ENCODE measurements at places on chromosomes 7 and 10.

- DNase-seq: peak; percentile 26
Observed at GRCh38 chr10:70480239-70480861, 1.8 kb downstream of the PALD1 start.

DNA sequence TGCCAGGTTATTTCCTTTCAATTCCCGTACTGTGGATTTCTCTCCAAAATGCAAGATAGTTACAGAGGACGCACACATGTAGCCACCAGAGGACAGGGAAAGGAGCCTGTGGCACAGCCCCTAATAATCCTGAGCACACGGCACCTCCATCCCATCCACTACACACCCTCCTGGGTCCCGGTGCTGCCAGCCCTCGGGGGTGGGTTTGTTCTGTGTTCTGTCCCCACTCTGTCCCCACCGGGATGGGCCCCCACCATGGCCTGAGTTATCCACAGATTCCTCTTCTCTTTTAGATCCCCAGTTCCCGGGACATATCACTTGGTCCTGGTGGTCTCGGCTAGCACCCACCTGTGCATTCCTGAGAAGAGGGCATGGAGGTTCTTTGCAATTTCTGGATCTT lies 196.9 kb upstream of the PPP2R2D start:
- DNase-seq: no peak

- DNase-seq: no peak
Observed at GRCh38 chr7:25399000-25399750, 170.9 kb upstream of the NPVF start.

DNA sequence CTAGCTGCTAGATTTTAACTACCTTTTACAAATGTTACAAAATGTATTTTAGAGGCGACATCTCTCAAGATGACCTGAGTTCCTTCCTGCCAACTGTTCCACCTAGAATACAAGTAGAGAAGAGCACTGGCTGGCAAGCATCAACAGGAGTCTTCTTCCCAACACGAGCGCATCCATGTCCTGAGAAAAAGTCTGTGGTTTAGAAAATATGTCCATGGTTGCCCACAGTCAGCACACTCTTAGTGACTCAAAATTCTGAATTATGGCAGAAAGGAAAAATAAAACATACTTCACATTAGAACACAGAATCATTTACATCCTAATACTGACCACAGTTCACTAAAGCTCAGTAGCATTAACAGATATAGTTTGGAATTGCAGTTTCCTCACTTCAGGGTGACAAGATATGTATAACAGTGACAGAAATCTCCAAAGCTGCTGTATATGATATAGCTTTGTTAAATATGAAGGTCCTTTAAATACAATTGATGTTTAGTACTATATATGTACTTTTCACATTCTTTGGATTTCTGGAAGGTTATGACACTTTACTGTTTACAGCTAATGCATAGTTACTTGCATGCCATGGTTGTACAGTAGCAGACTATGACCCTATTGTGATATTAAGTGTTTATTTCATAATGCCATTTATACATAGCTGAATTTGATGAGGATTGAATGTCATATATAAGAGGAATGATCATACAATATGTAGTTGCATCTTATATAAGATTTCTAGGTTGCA lies 327.1 kb downstream of the GFRA1 start:
- DNase-seq: no peak

DNA sequence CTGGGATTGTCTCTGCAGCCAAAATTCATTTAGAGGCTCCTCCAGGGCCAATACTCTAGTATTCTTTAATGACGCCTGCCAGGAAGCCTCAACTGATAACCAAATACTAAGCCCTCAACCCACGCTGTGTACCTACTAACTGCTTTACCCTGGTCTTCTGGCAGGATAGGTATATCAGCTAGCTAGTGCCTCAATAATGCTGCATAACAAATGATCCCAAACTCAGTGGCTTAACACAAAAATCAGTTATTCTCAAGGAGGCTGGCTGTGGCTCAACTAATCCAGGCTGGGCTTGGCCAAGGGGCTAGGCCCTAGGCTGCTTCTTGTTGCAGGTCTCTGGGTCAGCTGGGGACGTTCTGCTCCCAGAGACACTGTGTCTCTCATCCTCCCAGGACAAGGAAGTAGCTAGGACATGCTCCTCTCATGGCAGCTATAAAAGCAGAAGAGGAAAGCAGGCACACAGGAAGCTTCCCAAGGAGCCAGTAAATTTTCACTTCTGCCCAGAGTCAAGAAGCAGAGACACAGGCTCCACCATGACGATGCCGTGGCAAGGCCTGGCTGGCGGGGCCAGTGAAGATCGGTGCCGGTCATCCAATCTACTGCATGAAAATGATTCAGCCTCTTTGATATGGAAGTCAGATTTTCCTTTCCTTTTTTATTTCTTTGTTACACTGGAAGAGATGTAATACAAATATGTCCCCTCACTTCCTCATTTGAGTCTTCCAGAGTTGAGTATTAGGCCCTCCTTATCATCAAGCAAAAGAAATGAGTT lies 28.6 kb upstream of the COL13A1 start:
- no peak for DNase-seq

- no peak for DNase-seq
Observed at GRCh38 chr10:7786430-7786829, 1.4 kb downstream of the KIN start.

GRCh38 chr7:142506601-142507000 lies 242.7 kb upstream of the PRSS1 start:
- no peak for DNase-seq

- DNase-seq: no peak
Observed at GRCh38 chr7:15607529-15608210, 45.9 kb upstream of the AGMO start.

DNA sequence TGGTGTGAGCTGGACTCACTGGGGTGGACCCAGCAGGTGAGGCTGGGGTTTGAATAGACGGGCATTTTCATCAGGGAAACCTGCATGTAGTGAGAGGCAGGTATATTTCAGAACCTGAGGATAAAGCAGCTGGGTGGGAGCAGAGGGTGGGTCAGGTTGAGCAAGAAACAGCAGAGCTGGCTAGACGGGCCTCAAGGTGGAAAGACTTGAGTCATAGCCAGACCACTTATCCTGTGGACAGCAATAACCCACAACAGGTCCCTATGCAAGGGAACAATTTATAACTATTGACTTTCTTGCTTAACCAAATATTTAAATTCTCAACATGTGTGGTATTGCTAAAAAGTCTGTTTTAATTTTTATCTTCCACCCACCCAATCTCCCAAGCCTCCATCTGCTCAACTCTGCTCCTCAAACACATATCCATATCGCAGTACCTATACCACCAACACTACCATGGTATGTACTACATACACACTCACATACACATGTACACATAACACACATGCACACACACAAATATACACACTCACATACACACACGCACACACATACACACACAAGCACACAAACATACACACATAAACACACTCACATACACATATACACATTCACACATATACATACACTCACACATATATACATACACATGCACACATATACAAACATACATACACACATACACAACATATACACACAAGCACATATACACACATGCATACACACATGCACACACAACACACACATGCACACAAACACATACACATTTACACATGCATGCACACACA lies 129.0 kb upstream of the C7orf33 start:
- DNase-seq: no peak

GRCh38 chr10:69479240-69480067 lies 28.2 kb downstream of the TSPAN15 start:
- no peak for DNase-seq

GRCh38 chr7:137135654-137136350 lies 207.7 kb downstream of the PTN start:
- no peak for DNase-seq

GRCh38 chr7:92953657-92954056 lies 117.3 kb upstream of the CDK6 start:
- DNase-seq: peak; percentile 7

- DNase-seq: no peak
Observed at GRCh38 chr10:11285171-11285570, 267.5 kb downstream of the CELF2 start.

GRCh38 chr10:110548002-110548401 lies 19.5 kb upstream of the SMC3 start:
- DNase-seq: no peak

- DNase-seq: no peak
Observed at GRCh38 chr10:101938305-101939007, 94.9 kb upstream of the KCNIP2 start.

DNA sequence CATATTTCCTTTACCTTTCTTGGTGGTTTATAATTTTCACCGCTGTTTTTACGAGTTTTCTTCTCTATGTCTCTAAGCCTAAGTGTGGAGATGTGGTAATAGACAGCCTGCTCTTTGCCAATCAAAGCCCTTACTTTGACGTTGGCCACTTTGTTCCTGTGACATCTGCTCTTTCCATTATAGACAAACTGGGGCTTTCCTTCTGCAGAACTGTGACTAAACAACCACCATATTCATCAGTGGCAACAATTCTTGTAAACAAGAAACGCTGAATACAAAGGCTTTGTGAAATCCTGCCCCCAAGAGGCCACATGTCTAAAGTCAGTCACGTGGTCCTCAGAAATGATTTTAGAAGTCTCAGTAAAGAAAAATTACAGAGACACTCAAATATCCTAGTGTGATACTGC lies 59.6 kb upstream of the CAPZA2 start:
- peak; percentile 28 for DNase-seq

GRCh38 chr10:3671386-3671955 lies 113.5 kb downstream of the KLF6 start:
- no peak for DNase-seq

DNA sequence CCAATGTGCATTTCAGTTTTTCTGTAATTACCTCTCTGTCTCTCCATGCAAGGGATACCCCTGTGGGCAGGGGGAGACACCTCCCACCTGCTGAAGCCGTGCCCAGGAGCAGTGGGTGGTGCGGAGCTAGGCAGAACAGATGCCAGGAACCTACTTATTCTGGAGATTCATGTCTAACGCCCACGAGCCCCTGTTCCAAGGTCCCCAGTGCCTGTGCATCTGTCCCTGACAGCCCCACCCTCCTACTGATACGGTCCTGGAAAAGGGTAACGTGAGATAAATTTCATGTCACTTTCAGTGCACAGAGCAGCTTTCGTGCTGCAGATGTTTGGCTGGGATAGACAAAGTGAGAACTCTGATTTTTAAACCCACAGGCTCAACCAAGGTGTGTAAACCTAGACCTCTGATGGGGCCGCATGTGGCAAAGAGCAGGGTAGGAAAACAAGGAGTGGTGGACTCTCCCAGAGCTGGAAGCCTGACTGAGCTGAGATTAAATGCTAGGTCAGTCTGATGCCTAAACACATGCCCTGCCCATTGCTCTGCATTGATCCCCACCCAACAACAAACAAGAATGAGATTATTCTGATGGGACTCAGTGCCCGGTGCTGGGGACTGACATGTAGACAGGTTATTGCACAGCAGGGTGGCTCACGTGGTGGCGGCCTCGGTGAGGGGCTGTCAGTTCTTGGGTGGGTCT lies 123.6 kb upstream of the GDF10 start:
- DNase-seq: no peak

GRCh38 chr7:6642861-6643640 lies 5.9 kb downstream of the ZNF316 start:
- no peak for DNase-seq

DNA sequence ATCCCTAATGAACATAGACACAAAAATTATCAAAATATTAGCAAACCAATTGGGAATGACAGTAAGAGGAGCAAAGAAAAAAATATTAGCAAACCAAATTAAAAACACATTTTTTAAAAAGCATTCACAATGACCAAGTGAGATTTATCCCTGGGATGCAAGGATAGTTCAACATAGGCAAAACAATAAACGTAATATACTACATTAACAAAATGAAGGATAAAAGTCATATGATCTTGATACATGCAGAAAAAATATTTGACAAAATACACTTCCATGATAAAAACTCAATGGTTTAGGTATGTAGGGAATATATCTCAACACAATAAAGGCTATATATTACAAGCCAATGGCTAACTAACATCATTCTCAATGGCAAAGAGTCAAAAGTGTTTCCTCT lies 83.3 kb downstream of the CRPPA start:
- DNase-seq: no peak

- no peak for DNase-seq
Observed at GRCh38 chr10:98967601-98968000, 268.1 kb downstream of the HPSE2 start.

GRCh38 chr7:19107356-19108146 lies 9.9 kb downstream of the TWIST1 start:
- no peak for DNase-seq

DNA sequence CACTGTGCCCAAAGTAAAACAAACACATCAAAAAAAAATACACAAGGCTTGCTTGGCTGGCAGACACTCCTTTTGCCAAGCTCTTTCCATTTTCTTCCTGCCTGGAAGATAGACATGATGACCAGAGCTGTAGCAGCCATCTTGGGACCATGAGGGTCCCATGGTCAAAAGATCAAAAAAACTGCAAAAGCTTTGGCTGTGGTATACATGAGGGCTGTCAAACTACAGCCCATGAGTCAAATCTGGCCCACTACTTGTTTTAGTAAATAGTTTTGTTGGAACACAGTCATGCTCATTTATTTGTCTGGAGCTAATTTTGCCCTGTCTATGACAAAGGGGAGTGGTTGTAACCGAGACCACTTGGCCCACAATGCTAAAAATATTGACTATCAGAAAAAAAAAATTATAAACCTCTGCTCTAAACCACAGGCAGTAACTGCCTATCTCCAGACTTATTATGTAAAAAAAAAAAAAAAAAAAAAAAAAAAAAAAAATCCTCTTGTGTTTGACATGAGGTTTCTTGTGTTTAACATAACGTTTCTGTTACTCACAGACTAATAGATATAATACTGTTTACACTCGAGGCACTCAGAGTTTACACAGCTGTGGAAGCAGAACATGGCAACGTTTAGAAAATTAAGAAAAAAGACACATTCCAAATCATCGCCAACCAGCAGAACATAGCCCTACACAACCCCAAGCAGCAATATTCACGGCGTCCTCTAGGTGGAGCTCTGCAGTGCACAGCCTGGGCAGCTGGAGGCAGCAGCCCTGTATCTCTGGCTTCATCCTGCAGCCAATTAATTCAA lies 36.9 kb downstream of the ASB13 start:
- peak; percentile 83 for DNase-seq

- no peak for DNase-seq
Observed at GRCh38 chr10:60035984-60036383, 129.6 kb upstream of the CCDC6 start.

GRCh38 chr10:2207246-2207922 lies 470.1 kb upstream of the ADARB2 start:
- DNase-seq: no peak

- no peak for DNase-seq
Observed at GRCh38 chr10:110421512-110422138, 76.1 kb upstream of the DUSP5 start.

GRCh38 chr10:130300608-130301020 lies 164.4 kb downstream of the GLRX3 start:
- peak; percentile 77 for DNase-seq

GRCh38 chr10:47306387-47307210 lies 6.6 kb downstream of the GDF10 start:
- no peak for DNase-seq

GRCh38 chr7:140681766-140682165 lies 9.0 kb downstream of the ADCK2 start:
- no peak for DNase-seq

DNA sequence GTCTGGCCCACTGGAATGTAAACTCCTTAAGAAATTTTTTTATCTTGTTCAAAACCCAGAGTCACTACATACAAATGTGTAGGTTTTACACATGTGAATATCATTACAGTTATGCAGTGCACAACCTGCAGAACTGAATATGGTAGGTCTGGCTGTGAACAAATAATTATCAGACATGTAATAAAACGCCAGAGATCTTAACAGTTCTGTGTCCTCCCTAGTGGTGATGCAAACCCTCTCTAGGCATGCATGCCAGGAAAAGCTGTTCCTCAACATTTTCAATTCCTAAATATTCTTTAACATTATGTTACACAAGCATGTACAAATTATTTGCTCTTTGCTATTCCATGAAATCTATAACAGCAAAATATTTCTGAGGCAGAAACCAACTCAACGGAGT lies 124.6 kb downstream of the IMMP2L start:
- no peak for DNase-seq

All from stimulated activated CD4-positive, alpha-beta T cell treated with anti-CD3 and anti-CD28 coated beads, Interleukin-1b, Interleukin-23, amount 100 ng/mL, for 48 hours (primary cell).